Skeletal muscle cell (primary cell): ENCODE measurements at places on chromosomes 7 and 10.

- DNase-seq = no peak
Measured at GRCh38 chr7:7207876-7208275, 25.5 kb downstream of the C1GALT1 start.

GRCh38 chr7:42987648-42988214 is 55.6 kb downstream of the MRPL32 start:
- no peak for DNase-seq

GRCh38 chr10:72802763-72803505 is 90.6 kb upstream of the OIT3 start:
- peak; percentile 34 for DNase-seq

GRCh38 chr10:43839973-43840372 is 191.3 kb upstream of the ZNF32 start:
- DNase-seq = no peak

DNA sequence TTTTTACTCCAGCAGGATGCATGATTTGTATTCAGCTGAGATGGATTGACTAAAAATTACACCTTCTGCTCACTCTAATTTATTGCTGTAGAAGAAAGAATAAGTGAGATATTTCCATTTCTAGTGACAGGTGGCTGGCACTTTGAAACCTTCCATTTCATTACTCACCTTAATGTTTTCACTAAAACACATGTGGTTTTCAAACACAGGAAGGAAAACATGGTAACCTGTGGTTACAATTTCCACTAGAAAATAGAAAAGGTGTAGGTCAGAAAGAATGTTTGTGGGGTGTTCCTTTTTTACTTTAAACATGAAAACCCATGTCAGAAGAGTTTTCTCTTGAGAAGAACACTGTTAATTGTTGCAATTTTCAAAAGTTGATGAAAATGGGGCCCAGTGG is 12.0 kb upstream of the PRKCQ start:
- DNase-seq = no peak

DNA sequence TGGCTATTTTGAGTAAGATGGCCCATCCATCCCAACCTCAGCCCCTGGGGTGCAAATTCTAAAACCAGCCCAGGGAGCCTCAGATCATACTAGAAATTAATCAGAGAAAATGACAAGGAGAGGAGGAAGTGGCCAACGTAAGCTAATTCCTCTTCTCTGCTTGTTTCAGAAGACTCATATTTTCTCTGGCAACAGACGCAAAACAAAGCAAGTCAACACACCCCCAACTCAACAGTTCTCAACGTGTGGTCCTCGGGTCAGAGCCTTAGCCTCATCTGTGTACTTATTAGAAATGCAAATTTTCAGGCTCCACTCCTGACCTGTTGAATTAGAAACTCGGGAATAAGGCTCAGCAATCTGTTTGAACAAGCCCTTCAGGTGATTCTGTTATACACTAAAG is 413.9 kb upstream of the AUTS2 start:
- no peak for DNase-seq

- no peak for DNase-seq
Measured at GRCh38 chr7:72444026-72444776, 32.1 kb upstream of the CALN1 start.

DNA sequence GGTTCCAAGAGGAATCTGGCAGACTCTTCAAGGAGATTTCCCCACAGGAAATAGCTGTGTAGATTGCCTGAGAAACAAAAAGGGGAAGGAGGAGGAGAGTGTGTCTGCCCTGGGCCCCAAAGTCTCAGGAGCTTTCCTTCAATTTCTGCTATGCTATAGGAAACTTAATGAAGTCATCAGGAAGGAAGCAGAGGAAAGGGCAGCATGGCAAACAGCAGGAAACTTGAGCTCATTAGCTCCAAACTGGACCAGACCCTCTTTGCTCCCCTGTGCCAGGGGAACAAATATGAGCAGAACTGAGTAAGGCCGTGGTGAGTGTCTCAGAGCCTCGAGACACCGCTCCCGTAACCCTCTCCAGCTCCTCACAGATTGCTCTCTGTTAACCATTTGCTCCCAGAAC is 4.8 kb upstream of the KCNIP2 start:
- DNase-seq = peak; percentile 13

- no peak for DNase-seq
Measured at GRCh38 chr7:84157171-84157570, 37.4 kb downstream of the SEMA3A start.

GRCh38 chr10:88974012-88974411 is 16.6 kb upstream of the FAS start:
- DNase-seq = no peak

- no peak for DNase-seq
Measured at GRCh38 chr10:133214468-133215410, 15.3 kb upstream of the UTF1 start.

DNA sequence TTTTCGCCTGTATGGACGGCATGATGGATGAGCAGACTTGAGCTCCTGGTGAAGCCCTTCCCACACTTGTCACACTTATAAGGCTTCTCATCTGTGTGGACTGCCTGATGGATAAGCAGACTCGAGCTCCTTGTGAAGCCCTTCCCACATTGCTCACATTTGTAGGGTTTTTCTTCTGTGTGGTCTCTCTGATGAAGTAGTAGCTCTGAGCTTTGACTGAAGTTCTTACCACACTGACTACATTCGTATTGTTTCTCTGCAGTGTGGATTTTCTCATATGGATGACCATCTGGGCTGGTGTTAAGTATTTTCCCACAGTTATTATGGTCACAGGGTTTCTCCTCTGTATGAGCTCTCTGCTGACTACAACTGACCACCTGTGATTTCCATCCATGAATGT is 17.2 kb downstream of the ZNF239 start:
- no peak for DNase-seq

DNA sequence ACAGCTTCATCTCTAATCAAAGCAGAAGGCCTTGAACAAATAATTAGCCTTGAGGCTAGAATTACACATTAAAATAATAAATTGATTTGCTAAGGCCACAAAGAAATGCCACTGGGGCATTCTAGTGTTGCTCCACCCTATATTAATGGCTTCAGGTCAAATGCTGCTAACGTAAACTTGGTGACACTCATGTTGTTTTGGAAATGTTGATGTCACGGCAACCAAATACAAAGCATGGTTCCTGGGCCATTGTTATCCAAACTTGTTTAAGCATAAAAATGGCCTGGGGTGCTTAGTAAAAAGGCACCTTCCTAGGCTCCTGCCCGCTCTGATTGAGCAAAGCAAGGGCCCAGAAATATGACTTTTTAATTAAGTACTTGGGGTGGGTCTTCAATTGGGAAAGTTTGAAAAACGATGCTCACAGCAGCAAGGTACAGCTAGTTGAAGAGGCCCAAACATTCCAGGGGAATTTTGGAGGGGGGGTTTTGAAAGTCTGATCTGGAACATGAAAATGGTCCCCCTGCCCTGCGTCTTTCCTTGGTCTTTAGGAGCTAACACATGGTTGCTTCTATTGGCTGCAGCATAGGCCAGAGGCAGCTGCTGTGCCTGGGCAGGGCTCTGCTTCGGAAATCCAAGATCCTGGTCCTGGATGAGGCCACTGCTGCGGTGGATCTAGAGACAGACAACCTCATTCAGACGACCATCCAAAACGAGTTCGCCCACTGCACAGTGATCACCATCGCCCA is 67.8 kb downstream of the ABCC2 start:
- no peak for DNase-seq

DNA sequence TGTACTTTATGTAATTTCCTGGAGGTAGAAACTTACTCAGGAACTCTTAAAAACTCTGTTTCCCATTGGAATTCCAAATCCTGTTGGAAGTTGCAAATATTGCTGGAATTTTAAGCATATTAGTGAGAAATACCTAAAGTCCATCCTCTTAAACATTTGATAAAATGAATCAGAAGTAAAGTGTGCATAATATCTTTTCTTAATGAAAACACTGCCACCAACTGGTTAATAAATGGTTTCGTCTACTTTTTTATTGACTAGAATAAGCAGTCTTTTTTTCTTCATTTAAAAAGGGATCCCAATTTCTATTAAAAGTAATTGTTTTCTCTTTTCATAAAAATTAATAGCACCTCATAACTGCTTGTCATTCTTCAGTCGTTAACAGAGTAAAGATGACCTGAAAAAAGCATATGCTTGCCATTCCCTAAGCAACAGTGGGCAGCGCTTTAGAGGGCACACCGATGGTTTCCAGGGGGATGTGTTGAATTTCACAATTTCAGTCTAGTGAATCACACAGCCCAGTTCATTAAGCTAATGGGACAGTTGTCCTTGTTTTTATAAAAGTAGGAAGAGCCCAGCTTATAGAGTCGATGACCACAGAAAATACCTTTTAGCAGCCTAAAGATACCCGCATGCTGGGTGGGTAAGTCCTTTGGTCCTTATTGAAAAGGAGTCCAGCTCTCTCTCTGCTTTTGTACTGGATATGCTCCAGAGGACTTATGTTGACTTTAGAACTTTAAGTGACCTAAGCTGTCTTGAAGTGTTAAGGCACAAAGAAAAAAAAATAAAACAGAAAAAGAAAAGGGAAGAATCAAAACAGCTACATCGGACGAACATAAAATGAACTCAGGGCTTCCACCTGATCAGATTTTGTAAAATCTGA is 28.5 kb downstream of the NPS start:
- no peak for DNase-seq

DNA sequence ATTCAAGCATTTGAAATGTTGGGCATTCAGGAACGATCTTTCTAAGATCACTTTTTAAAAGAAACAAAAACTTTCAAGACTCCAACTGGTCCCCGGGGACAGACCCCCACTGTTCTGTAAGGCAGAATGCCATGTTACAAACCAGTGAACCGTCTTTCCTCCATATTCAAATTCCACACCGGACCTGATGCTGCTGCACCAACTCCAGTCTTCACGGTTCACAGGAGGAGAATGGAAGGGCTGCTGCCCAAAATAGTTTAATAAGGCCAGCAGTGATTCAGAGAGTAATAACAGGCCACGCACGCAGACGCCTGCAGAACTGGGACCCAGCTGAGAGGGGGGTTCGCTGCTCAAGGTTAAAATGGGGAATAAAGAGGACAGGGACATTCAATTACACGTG is 47.2 kb downstream of the OSBPL3 start:
- no peak for DNase-seq

DNA sequence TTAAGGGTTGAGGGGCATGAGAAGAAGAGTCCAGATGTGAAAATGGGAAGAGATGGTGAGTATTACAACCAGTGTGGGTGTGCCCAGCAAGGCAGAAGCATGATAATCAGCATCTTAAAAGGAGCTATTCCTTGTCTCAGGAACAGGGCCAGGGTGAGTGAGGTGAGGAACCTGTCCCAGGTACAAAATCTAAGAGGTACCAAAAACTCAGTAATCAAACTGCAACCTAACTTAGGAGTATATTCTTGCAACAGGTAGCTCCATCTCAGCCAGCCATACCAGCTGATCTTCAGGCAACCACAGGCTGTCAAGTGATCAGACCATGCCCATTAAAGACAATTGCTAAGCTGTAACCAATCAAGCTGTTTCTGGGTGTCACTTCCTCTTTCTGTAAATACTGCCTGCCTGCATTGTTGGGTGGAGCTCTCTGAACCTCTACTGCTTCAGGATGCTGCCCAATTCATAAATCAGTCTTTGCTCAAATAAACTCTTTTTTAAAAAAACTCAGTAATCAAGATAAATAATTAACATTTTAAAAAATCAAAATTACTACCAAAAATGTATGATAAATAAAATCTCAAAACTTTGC is 7.4 kb downstream of the KEL start:
- no peak for DNase-seq

- DNase-seq = no peak
Measured at GRCh38 chr7:105775580-105775979, 100.8 kb downstream of the ATXN7L1 start.

GRCh38 chr10:61701706-61702105 is 39.0 kb downstream of the CABCOCO1 start:
- DNase-seq = no peak

- DNase-seq = peak; percentile 17
Measured at GRCh38 chr10:72525277-72525676, 100.6 kb downstream of the MICU1 start.

DNA sequence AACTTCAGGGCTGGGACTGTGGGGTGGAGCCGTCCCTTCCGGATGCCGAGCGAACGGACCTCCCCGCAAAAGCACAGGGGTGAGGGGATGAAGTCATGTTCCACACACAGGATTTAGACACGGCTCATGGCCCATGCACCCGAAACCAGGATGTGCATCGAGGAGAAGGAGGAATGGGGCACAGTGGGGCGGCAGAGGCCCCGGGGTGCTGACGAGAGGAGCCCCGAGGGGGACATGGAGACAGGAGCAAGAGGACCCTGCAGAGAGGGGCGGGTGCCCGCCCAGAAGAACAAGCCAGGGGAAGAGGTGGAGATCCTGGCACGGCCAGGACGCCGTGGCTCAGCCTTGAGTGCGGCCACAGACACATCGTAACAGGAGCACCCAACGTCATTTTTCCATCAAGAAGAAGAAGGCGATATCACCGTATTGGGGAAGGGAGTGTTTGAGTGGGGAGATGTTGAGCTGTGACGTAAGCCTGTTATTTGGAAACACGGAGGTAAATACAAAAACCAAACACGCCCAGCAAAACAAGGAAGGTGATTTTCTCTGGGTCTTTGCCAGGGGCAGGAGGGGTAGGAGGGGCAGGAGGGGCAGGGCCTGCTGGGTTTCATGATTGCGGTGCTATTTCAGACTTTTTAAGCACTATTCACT is 25.3 kb upstream of the FOXL3 start:
- no peak for DNase-seq

- DNase-seq = no peak
Measured at GRCh38 chr7:151380199-151381097, 29.4 kb downstream of the WDR86 start.
